Tibial nerve (tissue), 4 donors: ENCODE measurements at places on chromosomes 3 and 15. TPM values are rescaled to one million over a fixed set of nuclear protein-coding genes. Genes with fewer than 3 reads are reported as not detected.

DNA sequence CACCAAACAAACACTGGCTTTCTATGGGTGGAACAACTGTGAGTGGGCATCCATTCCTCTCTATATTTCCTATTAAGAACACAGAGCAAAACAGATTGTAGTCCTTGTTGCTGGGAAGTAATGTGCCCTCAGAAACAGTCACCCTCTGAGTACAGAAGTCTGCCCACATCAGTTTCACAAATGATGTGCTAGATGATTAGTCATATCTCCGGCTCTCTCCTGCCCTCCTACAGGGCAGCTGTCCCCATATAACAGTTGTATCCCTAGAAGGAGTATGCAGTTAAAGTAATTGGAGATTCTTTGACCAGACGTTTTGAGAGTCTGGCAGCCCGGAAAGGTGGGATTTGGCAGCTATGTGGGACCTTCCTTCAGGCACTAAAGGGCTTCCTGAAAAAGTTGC lies 159.9 kb downstream of the APBA2 start:
- no peak overlapping the region for H3K4me3 ChIP-seq
- no peaks in the 10 kb centered on the region for H3K27me3 ChIP-seq
- DNase-seq = no peak
- H3K36me3 ChIP-seq = no peaks in the 10 kb centered on the region
- H3K27ac ChIP-seq = no peak overlapping the region

The CPN2 gene
- total RNA-seq = not detected

The KNL1 gene
- total RNA-seq = 1.2 TPM

- DNase-seq = no peak
- no peak overlapping the region for H3K4me3 ChIP-seq
- H3K27me3 ChIP-seq = no peaks in the 10 kb centered on the region
- no peaks in the 10 kb centered on the region for H3K4me1 ChIP-seq
Measured at GRCh38 chr3:8497582-8497981, 4.0 kb upstream of the LMCD1 start.

- H3K27ac ChIP-seq = no peak overlapping the region
- no peak for DNase-seq
- H3K4me3 ChIP-seq = no peak overlapping the region
- no peaks in the 10 kb centered on the region for H3K36me3 ChIP-seq
- H3K27me3 ChIP-seq = peaks cover 10% of the 10 kb centered on the region
Measured at GRCh38 chr3:112002096-112002971, 3.6 kb downstream of the TAGLN3 start.

DNA sequence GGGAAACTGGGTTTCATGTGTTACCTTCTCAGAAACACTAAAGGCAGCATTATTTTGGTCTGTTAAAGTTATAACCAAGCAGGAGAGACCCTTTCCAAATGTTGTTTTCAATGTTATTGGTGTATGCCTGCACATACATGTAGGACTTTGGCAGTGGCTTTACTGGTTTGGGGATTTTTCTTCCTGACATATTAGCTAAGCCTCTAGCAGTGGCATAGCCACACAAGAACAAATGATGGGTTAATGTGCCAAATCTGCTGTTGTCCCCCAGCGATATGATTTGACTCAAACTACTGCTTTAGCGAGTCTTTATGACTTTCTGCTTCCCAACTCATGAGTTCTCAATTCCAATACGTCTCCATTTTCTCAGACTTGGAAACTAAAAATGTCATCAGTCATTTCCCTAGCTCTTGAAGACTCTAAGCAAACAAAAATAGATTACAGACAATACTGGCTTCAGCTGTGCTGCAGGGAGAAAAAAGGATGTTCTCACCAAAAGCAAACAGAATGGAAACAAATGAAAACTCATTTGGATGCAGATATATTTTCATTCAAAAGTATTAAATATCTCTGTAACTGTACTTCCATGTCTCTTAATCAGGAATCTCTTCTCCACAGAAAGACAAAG lies 29.6 kb downstream of the TPM1 start:
- no peak overlapping the region for H3K4me3 ChIP-seq
- H3K36me3 ChIP-seq = no peaks in the 10 kb centered on the region
- no peak for DNase-seq

- H3K4me1 ChIP-seq = no peaks in the 10 kb centered on the region
- H3K4me3 ChIP-seq = no peak overlapping the region
- no peaks in the 10 kb centered on the region for H3K36me3 ChIP-seq
- no peaks in the 10 kb centered on the region for H3K27me3 ChIP-seq
- no peak for DNase-seq
Measured at GRCh38 chr15:62359416-62359815, 194.3 kb upstream of the C2CD4B start.

- DNase-seq = no peak
- H3K36me3 ChIP-seq = no peaks in the 10 kb centered on the region
- H3K4me1 ChIP-seq = peaks cover 13% of the 10 kb centered on the region
Measured at GRCh38 chr15:101213570-101213969, 38.3 kb downstream of the CHSY1 start.

- no peak for DNase-seq
- no peak overlapping the region for H3K4me3 ChIP-seq
- no peaks in the 10 kb centered on the region for H3K4me1 ChIP-seq
- no peaks in the 10 kb centered on the region for H3K36me3 ChIP-seq
- H3K27me3 ChIP-seq = no peaks in the 10 kb centered on the region
Measured at GRCh38 chr3:155594526-155595187, 150.2 kb downstream of the PLCH1 start.

The OR4F6 gene
- total RNA-seq = not detected

DNA sequence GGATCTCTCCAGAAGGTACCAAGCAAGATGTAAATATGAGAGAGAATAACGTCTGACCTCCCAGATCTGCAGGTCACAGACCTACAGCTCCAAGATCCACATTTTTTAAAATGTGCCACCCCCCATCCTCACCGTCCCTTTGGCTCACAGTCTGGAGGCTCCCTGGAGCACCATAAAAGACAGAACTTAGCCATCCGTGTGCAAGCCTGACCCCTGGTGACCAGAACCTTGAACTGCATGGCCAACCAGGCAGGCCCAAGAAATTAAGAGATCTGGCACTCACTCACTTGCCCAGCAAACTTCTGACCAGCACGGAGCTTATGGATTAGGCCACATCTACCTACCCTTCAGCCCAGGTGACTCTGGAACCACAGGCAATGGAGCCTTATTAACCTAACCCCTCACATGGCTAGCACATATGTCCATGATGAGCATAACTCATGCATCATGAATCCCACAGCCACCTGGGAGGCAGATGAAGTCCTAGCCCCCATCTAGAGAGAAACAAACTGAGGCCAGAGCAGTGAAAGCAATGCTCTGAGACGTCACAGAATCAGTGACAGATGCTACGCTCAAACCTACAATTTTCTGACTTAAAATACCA lies 275.3 kb downstream of the UACA start:
- H3K4me3 ChIP-seq = no peak overlapping the region
- no peak overlapping the region for H3K27ac ChIP-seq
- H3K36me3 ChIP-seq = no peaks in the 10 kb centered on the region

DNA sequence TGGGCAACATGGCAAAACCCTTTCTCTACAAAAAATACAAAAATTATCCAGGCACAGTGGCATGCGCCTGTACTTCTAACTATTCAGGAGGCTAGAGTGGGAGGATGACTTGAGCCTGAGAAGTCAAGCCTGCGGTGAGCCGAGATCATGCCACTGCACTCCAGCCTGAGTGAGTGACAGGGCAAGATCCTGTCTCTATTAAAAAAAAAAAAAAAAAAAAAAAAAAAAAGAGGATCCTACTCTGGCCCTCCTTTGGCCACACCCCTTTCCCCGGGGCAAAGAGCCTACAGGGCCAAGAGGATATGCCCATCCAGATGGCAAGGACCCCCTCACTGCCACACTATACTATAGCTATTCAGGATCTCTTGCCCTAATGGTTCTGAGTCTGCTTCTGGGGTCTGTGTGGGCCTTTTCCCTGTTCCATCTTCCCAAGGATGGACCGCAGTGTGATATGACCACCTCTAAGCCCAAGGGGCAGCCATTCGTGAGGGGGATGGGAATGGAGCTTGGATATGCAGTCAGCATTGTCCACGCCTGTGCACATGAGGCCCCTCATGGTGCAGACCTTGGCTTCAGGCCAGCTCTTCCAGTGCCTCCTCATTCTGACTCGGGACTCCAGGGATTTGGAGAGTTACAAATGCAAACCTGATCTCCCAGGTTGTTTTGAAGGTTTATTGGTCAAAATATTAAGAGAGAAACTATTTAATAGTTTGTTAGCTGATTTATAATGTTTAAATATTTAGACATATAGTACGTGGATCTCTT lies 7.3 kb downstream of the TYRO3 start:
- H3K36me3 ChIP-seq = no peaks in the 10 kb centered on the region
- H3K4me3 ChIP-seq = no peak overlapping the region
- no peak for DNase-seq
- peak overlapping the region; percentile 24 for H3K27ac ChIP-seq
- H3K4me1 ChIP-seq = no peaks in the 10 kb centered on the region

DNA sequence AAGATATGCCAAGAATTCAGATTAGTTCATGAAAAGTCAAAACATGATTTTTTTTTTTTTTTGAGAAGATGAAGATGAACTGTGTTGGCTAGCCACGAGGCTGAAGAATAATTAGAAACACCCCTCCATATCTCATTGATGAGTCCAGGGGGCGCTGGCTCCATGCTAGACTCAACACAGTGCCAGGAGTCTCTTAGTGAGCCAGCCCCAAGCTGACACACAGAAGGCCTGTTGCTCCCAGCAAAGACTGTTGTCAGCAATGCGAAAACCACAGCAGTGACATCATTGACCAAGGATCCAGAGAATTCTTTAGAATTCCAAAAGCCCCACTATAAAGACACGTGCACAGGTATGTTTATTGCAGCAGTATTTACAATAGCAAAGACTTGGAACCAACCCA lies 185.2 kb downstream of the ANXA2 start:
- no peaks in the 10 kb centered on the region for H3K4me1 ChIP-seq
- H3K36me3 ChIP-seq = no peaks in the 10 kb centered on the region
- DNase-seq = no peak
- no peak overlapping the region for H3K4me3 ChIP-seq
- H3K27ac ChIP-seq = no peak overlapping the region

DNA sequence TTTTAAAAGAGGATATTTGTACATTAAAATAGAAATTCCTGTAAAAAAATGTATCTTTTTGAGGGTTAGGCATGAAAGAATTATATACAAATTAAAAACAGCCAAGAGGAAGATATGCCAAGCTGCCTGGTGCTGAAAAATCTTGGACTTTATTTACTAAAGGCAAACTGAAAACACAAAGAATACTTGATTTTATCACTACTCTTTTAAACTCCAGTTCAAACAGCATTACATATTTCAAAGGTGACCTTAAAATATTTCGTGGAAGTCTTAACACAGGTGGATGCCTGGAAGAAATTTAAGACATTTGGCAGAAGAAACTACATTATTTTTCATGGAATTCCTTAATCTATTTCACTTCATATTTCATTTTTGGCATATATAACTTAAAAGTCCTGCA lies 101.1 kb upstream of the SLC2A2 start:
- H3K36me3 ChIP-seq = no peaks in the 10 kb centered on the region
- DNase-seq = no peak
- peaks cover 12% of the 10 kb centered on the region for H3K4me1 ChIP-seq
- H3K4me3 ChIP-seq = no peak overlapping the region
- no peak overlapping the region for H3K27ac ChIP-seq
- H3K27me3 ChIP-seq = no peaks in the 10 kb centered on the region

- no peak overlapping the region for H3K4me3 ChIP-seq
- H3K27ac ChIP-seq = no peak overlapping the region
- no peak for DNase-seq
- H3K36me3 ChIP-seq = no peaks in the 10 kb centered on the region
- no peaks in the 10 kb centered on the region for H3K27me3 ChIP-seq
- no peaks in the 10 kb centered on the region for H3K4me1 ChIP-seq
Measured at GRCh38 chr3:184448321-184449160, 68.7 kb downstream of the CHRD start.

The TAGLN3 gene
- not detected for total RNA-seq

GRCh38 chr15:57824186-57824585 lies 117.7 kb downstream of the POLR2M start:
- H3K27ac ChIP-seq = no peak overlapping the region
- no peaks in the 10 kb centered on the region for H3K4me1 ChIP-seq
- no peaks in the 10 kb centered on the region for H3K27me3 ChIP-seq
- DNase-seq = no peak
- H3K36me3 ChIP-seq = no peaks in the 10 kb centered on the region
- no peak overlapping the region for H3K4me3 ChIP-seq

The CHRNA5 gene
- 0.87 TPM for total RNA-seq

GRCh38 chr3:140344082-140344454 lies 333.8 kb upstream of the TRIM42 start:
- no peak for DNase-seq
- H3K27ac ChIP-seq = no peak overlapping the region
- no peak overlapping the region for H3K4me3 ChIP-seq
- no peaks in the 10 kb centered on the region for H3K36me3 ChIP-seq
- H3K4me1 ChIP-seq = no peaks in the 10 kb centered on the region

DNA sequence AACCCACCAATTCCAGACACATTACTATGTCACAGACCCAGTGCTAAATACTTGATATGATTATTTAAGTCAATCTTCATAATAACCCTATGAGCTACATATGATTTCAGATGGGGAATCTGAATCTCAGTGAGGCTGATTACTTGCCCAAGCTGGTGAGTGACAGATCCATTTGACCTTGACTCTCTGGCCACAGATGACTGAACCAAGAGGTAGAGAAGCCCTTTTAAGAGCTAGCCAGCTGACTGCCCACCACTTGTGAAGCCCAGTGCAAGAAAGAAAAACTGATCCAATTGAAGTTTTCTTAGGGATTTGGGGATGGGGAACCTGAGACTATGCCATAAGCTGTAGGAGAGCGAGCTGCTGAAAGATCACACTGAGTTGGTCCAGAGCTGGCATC lies 124.7 kb upstream of the SPATA12 start:
- no peak overlapping the region for H3K27ac ChIP-seq
- H3K27me3 ChIP-seq = no peaks in the 10 kb centered on the region
- H3K4me1 ChIP-seq = no peaks in the 10 kb centered on the region
- no peaks in the 10 kb centered on the region for H3K36me3 ChIP-seq
- H3K4me3 ChIP-seq = no peak overlapping the region
- DNase-seq = no peak

The ZNF80 gene
- not detected for total RNA-seq

- H3K27ac ChIP-seq = no peak overlapping the region
- H3K4me3 ChIP-seq = no peak overlapping the region
Measured at GRCh38 chr3:192212335-192212734, 515.0 kb downstream of the FGF12 start.

DNA sequence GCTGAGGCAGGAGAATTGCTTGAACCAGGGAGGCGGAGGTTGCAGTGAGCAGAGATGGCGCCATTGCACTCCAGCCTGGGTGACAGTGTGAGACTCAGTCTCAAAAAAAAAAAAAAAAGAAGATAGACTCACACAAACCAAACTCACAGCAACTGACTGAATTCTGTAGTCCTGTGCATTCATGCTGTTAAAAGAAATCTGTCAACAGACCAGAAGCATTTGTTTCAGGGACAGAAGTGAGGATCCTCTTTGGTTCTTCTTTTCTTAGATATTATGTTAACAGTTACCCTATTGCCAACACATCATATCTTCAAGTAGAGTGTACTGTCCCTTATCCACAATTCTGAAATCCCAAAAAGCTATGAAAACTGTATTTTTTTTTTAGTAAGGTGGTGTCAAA lies 192.4 kb downstream of the CDIN1 start:
- H3K27me3 ChIP-seq = no peaks in the 10 kb centered on the region
- H3K36me3 ChIP-seq = no peaks in the 10 kb centered on the region
- H3K27ac ChIP-seq = no peak overlapping the region
- H3K4me1 ChIP-seq = no peaks in the 10 kb centered on the region

The ALDH1L1 gene
- 64.7 TPM for total RNA-seq

The DUOXA2 gene
- not detected for total RNA-seq
